T-helper 2 cell (primary cell): ENCODE measurements at places on chromosomes 2 and 18.
A peak's percentile ranks its signal among the peaks of the same experiment; 100 is the strongest.

- DNase-seq, result no peak
Observed at GRCh38 chr2:121246704-121247255, 38.2 kb downstream of the TFCP2L1 start.

GRCh38 chr2:68250196-68250595 lies 2.1 kb downstream of the PPP3R1 start:
- DNase-seq, result no peak

- peak; percentile 30 for DNase-seq
Observed at GRCh38 chr2:8475349-8476031, 206.4 kb upstream of the ID2 start.

DNA sequence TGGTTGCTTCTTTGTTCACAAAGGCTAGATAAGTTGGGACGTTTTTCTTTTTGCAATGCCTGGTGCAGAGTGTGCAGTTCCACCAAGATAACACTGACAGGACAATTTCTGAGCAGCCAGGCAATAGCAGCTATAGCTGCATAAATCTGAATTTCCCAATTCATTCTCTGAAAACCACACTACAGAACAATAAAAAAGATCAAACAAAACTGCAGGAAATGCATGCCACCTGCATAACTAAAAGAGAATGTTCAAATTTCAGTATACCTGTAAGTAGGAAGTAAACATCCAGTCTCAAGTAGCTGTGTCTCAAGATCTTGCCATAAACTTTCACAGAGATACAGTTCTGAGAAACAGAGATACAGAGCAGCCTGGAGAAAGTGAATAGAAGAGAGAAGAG lies 5.3 kb upstream of the KCTD18 start:
- DNase-seq, result no peak

- DNase-seq, result no peak
Observed at GRCh38 chr2:224085246-224085645, 46.2 kb upstream of the SERPINE2 start.

DNA sequence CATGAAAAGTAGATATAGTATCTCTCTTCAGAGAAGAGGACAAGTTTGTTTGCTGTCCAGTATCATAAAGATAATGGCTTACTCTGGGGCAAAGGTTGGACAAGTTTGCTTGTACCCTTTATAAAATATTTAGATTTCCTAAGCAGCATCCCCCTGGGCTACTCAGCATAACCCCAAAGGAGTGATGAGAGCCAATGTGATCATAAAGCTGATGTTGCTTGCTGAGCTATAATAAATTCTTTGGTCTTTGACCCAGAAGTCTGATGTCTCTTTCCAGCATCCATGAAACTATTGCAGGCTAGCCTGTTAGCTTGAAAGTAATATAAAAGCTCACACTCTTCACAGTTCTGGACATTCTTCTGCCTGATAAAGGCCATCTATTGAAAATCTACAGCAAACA lies 138.3 kb upstream of the STON1 start:
- DNase-seq, result no peak
